ENCODE measurements at places on chromosomes 4 and X.

GRCh38 chr4:90495211-90495610 lies 368.0 kb downstream of the CCSER1 start:
- no peak for DNase-seq

DNA sequence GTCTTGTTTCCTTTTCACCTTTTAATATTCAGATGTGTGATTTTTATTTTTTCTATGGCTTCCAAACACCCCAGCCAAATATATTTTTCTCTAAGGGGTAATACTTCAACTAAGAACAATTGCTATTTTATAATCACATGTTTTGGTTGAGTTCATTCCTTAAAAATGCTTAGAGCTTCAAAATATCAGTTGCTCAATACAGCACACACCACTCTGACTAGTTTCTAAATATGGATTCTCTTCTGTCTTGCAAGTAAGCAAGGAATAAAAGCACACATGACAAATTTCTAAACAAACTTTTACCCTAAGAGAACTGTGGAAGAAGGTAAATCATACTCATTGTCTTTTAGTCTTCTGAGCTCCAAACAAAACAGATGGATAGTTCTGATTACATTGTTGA lies 27.2 kb downstream of the ANTXR2 start:
- no peak for DNase-seq

DNA sequence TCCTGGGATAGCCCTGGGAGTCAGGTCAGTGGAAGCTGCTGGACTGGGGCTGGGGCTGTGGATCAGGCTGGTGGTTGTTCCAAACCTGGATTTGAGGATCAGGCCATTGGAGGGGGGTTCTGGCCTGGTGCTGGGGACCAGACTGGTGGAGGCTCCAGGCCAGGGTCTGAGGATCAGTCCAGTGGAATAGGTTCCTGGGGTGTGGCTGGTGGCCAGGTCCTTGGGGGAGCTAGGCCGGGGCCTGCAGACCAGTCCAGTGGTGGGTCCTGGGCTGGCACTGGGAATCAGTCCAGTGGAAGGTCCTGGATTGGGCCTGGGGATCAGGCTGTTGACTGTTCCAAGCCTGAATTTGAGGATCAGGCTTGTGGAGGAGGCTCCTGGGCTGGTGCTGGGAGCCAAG lies 8.0 kb downstream of the ARMCX4 start:
- DNase-seq = no peak

DNA sequence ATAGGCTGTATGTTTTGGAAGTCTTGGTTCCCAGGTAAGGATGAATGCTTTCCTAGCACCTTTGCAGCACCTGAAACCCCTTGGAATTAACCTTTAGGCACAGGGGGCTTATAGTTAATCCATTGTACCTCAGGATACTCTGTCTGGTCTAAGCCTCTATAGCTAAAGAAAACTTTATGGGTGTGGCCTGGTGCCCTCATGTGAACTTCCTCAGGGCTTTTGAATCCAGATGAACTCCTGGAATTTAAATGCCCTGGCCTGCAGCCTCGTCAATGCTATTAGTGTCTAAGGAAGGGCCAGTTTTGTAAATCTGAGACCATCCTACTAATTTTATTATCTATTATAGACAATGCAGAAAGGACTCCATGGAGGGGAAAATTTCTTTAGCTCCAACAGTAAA lies 33.8 kb downstream of the IRS4 start:
- no peak for DNase-seq

DNA sequence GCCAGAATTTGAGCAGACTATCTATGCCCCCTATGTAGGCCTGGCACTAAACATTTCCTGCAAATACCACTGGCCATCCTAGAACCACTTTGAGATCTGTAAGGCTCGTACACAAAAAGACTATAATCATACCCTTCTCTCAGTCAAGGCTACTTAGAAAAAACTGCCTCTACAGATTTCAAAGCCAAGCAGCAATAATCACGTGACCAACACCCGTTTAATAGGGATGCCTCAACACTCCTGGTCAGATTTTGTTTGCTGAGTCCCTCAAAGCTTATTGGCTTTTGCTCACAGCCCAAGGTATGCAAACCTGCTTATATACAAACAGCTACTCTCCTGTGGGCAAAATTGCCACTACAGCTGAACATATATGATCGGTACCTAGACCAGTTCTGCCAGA lies 897 bp downstream of the COX7B2 start:
- no peak for DNase-seq

DNA sequence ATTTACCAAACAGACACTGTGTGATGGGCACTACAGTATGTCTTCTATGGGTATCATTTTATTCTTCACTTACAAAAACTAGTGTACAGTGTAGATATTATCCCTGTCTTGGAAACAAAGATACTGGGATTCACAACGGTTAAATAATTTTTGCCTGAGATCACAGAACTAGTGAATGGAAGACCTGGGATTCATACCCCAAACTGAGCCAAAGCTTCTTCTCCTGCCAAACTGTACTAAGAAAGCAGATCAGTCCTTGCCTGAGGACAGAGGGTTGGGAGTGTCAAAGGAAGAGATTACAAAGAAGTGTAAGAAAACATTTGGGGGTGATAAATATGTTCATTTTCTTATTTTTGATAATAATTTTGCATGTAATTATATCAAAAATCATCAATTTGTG lies 43.1 kb downstream of the PPA2 start:
- no peak for DNase-seq

- DNase-seq = no peak
Measured at GRCh38 chrX:108171671-108172070, 80.1 kb downstream of the ATG4A start.

DNA sequence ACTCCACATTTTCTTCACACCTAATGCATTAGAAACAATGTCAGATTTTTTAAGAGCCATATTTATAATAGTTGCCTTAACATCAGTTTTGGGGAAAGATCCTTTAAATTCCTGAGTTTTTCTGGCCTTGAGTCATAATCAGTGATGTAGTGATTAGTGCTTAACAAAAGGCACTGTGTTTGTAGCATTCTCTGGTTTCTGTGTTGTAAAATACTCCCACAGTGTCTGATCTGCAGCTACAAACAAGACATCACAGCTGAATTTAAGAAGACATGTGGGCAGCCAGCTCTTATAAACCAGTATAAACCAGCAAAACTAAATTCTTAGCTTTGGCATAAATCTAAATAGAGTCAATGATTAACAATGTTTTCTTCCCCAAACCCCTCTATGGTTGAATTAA lies 233.8 kb downstream of the FSTL5 start:
- no peak for DNase-seq

DNA sequence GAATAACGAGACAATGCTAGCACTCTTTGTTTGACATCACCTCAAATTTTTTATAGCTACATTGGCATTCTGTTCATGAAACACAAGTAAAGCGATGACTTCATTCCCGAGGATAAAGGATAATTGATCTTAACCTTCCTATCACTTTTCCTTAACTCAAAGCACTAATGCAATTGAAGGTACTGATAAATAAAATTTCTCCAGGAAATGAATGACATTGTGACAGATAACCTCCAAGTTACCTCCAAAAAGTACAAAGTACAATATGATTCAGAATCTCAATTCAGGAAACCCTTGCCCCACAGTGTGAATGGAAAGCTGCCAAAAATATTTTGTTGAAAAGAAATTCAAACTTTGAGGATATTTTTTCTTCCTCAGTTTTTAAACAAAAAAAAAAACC lies 1.8 kb downstream of the PRSS12 start:
- DNase-seq = no peak

DNA sequence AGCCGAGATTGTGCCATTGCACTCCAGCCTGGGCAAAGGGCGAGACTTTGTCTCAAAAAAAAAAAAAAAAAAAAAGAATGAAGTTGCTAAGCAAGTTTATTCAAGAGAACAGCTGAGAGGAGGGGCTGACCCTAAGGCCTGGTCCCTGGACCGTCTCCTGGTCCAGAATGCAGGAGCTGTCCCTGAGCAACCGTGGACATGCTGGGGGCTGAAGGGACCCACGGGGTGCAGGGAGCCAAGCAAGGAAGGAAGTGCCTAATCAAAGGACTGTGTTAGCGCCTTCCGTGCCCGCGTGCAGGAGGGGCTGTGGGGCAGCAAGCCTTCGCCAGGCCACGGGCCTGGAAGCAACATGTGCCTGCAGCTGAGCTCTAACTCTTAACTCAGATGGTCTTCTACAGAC lies 39.1 kb upstream of the CDKN2AIP start:
- no peak for DNase-seq

DNA sequence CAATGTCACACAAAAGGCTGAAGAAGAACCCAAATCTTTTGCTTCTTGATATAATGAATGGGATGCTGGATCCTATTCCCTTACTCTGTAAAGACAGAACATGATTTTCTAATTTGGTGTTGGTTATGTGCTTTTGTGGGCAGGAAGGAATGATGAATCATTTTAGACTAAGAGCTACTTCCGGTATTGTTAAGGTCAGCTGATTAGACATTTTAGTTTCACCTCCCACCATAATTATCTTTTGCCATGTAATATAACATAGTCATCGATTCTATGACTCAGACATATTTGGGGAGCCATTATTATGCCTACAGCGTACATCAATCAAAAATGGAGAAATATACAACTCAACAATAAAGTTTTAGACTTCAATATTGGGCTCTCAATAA lies 265.3 kb downstream of the ZNF674 start:
- DNase-seq = no peak

DNA sequence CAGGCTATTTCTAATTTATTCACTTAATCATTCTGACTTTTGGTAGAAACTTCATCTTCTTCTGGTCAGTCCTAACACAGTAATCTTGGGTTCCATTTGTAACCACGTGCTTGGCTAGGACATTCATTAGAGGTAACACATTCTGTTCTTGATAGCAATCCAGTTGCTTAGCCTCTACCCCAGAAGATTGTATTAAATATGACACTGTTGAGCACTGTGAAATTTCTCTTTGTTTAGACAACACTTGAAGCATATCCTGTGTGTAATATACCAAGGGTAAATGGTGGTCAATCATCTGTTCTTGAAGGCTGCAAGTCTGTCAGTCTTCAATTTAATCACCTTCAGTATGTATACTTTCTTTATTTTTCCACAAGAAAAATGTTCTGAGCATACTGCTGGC lies 523.0 kb downstream of the ANKRD50 start:
- no peak for DNase-seq

GRCh38 chr4:83552083-83552482 lies 16.2 kb downstream of the GPAT3 start:
- DNase-seq = no peak

DNA sequence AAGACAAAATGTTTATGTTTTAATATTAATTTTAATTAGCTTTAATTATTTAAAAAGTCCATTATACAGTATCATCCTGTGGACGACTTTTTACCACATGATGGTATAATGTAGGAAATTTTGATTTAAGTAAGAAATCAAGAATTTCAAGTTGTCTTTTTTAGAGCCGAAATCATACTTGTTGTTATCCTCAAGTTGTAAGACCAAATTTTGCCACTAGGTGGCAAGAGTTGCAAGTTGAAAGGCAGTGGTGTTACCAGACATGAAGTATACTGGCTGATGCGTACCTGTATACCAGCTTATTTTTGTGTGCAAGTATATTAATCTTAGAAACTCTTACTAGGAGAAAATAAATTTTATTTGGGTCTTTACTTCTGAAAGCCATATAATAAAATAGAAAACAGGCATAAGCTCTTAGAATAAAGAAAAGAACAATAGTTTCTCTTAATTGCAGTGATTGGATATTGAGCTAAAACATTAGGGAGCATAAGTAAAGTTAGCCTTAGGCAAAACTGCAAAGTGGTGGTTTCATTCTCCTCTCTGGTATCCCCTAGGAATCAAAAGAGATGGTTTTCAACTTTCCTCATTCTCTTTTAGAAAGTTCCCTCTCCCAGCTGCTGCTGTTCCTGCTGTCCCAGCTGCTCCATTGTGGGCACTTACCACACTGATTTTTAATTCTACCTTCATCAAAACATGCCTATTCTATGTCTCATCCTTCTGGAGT lies 118.0 kb upstream of the WDFY3 start:
- peak; percentile 55 for DNase-seq

DNA sequence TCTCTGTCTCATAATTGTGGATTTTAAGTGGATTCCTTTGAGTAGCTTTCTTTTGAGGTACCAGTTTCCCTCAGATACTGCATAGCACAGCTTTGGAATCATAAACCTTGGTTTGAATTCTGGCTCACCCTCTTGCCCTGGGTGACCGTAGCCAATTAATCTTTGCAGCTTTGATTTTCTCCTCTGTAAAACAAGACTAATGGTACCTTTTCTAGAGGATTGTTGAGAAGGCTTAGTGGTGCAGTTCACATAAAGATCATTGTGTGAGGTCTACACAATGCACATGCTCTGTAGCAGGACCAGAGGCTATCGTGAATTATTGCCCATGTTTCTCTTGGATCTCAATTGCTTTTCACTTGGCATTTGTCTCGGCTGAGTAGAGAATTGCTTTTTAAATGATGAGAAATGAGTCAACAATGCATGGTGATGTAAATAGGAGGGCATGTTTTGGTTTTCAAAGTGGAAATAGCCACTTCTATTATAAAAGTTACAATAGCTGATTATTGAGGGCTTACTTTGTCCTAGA lies 47.9 kb downstream of the TMEM131L start:
- DNase-seq = no peak

DNA sequence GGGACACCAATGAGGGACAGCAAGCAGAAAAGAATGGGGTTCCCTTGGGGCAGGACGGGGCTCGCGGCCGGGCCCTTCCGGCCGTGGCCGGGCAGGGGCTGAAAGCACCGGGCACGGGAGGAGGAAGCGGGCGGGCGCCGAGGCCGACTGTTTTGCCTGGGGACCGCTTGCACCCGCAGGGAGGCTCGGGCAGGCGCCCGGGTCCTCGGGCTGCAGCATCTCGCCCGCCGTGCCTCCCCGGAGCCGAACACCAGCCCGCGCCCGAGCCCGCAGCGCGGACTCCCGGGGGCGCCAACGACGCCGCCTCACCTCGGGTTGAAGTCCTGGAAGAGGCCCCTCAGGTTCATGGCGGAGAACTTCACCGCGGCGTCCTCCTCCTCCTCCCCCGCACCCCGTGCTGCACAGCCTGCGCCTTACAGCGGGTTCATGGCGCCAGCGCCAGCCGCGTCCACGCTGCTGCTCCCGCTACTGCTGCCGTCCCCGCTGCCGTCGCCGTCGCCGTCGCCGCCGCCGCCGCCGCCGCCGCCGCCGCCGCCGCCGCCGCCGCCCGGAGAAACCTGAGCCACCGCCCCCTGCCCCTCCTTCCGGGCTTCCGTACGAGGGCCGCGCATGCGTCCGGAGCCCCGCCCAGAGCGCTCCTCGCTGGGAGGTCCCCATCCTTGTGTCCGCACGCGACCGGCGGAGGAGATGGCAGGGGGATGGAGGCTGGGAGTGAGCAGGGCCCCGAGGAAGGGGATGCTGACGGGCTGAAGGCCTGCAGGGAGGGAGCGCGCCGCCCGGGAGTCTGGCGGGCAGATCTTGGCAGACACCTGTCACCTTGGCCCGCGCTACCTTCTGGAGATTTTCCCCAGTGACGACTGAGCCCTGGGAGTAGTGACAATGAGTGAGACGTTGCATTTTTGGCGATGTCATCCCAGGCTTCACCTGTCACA lies at the start of gene TMEM185A:
Gene TMEM185A, minus strand, starts transcription at position 559 of the 932 bp plus-strand sequence. Its CDS starts 212 bp downstream, at position 347.
- no peak for DNase-seq

- no peak for DNase-seq
Measured at GRCh38 chrX:17743913-17744312, 6.6 kb downstream of the SCML1 start.
